H7 (cell line): ENCODE measurements at places on chromosomes 11 and 22.

DNA sequence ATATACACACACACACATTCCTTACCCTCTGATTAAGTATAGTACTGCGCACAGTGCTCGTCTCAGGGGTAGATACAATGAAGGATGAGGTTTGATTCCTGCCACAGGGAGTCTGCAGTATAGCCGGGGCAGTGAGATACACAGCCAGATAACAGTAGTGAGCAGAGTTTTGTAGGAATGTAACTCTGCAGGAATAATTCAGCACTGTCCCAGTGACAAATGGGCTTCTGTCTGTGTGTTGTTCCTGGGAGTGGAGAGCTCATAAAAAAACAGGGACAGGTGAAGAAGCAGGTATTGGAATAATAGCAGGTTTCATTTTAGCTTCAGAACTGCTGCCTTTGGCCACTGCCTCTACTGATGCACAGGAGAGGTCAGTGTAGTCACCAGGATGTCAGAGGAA lies 85.3 kb upstream of the OR9Q1 start:
- DNase-seq: no peak

DNA sequence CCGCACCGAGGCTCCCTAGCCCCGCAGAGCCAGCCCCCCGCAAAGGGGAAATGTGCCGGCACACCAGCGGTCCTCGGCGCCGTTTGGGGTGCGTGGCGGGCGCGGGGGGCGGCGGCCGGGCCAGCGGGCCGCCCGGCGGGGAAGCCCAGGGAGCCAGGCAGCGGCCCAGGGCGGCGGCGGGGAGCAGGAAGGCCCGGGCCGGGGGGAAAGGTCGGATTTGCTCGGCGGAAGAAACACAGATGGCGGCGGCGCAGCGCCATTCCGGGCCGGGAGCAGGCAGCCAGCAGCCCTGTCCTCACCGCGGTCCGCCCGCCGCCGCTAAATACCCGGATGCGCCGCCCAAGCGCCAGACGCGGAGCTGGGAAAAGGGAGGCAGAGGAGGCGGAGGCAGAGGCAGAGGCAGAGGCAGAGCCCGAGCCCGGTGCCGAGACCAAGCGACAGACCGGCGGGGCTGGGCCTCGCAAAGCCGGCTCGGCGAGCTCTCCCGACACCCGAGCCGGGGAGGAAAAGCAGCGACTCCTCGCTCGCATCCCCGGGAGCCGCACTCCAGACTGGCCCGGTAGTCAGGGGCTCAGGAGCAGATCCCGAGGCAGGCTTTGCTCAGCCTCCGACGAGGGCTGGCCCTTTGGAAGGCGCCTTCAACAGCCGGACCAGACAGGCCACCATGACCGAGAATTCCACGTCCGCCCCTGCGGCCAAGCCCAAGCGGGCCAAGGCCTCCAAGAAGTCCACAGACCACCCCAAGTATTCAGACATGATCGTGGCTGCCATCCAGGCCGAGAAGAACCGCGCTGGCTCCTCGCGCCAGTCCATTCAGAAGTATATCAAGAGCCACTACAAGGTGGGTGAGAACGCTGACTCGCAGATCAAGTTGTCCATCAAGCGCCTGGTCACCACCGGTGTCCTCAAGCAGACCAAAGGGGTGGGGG lies 2.6 kb upstream of the GCAT start:
- peak; percentile 93 for DNase-seq

DNA sequence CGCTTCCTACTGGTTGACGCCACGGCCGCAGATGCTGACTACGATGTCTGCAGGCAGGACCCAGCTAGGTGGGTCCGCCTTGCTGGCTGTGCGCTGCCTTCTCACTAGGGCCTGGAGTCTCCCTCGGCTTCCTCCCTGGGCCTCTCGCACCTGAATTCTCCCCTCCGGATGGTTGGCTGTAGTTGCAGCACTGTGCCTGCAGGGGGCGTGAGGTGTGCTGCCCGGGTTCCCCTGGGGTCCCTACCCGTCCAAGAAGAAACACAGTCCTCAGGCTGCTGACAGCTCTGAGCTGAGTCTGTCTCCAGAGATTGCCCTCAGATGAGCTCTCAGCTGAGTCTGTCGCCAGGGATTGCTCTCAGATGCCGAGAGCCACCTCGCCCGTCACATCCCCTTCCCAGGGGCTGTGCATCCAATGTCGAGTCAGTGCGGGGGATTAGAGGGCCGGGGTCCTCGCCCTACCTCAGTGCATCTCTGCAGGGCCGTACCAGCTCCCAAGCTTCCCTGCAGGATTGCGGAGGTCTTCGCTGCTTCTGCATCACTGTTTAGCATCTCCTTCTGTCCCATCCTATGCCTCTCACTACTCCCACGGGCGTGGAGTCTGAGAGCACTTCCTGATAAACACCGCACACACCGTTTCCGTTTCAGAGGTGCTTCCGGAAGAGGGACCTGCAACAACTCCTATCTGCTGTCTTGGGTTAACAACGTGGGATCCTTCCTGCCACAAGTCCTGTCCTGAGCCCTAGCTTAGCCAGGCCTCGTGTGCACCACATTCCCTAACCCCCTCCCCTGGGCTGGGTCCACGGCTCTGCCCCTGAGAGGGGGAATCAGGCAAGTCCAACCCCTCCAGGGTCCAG lies 196.9 kb downstream of the CSNK2A3 start:
- DNase-seq: peak; percentile 92

- peak; percentile 93 for DNase-seq
Observed at GRCh38 chr22:50169774-50170341, 673 bp upstream of the PANX2 start.

DNA sequence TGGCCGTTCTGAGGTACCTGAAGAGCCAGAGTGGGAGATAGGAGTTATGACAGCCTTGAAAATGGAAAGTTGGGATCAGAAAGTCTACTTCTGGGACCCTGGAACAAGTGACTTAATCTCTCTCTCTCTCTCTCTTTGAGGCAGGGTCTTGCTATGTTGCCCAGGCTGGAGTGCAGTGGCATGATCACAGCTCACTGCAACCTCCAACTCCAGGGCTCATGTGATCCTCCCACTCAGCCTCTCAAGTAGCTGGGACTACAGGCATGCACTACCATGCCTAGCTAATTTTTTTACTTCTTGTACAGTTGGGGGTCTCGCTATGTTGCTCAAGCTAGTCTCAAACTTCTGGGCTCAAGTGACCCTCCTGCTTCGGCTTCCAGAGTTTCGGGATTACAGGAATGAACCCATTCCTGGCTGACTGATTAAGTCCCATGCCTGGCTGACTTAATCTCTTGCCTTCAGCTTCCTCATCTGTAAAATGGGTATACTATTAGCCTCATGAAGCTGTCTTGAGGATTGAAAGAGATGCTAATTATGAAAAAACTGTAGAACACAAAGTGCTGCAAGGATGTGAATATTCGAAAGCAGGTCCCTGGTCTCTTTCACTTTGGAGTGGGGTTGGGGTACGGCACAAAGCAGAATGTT lies 87.7 kb downstream of the UBASH3B start:
- no peak for DNase-seq

DNA sequence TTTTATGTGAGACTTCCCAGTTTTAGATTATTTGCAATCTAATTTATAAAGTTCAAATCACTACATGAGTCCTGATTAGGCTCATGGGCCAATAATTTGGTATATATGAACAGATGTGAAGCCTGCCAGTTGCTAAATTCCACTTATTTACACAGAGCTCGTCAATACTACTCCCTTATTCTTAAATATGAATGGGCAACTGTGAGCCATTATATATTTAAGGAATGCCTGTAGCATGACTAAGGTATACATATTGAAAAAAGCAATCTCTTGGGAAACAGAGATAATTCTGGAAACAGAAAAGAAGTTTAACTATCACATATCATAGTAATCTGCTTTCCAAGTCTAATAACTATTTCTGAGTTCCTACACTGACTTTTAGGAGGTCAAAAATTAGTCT lies 27.0 kb downstream of the RBMXL2 start:
- DNase-seq: no peak

DNA sequence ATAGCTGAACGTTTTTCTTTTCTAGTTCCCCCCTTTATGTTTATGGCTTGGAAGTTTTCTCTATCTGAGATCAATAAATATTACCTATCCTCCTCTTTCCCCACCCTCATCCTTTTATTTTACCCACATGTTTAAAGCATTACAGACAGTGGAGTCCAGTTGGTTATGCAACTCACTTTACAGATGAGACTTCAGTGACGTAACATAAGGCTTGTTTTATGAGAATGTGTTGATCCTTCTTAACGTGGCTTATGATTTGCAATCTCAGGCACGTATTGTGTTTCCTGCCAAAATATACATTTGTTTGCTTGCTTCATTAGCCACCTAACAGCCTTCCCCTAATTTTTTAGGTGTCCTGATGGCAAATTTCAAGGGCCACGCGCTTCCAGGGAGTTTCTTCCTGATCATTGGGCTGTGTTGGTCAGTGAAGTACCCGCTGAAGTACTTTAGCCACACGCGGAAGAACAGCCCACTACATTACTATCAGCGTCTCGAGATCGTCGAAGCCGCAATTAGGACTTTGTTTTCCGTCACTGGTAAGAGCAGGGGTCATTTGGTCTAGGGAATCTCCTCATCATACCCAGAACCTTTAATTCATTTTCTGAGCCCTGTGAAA lies 36.6 kb downstream of the TMEM45B start:
- DNase-seq: no peak

DNA sequence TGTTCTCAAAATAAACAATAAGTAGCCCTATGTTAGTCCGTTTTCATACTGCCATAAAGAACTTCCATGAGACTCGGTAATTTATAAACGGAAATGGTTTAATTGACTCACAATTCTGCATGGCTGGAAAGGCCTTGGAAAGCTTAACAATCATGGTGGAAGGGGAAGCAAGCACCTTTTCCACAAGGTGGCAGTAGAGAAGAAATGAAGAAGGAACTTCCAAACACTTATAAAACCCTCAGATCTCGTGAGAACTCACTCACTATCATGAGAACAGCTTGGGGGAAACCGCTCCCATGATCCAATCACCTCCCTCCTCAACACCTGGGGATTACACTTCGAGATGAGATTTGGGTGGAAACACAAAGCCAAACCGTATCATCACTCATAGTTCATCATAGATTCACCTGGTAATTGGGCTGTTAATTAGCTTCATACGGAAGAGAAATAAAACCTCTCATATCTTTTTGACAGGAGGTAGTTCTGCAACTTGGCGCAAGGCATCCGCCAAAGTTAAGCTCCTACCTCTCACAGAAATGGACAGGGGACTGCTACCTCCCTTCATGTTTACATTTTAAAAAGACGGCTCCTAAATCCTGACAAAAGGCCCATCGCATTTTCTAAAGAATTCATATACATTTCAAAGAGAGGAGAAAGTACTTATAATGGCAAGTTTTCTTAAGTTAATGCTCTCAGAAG lies 49.0 kb downstream of the MUC15 start:
- DNase-seq: peak; percentile 43

GRCh38 chr22:38599466-38599865 lies 29.5 kb upstream of the DMC1 start:
- DNase-seq: no peak

DNA sequence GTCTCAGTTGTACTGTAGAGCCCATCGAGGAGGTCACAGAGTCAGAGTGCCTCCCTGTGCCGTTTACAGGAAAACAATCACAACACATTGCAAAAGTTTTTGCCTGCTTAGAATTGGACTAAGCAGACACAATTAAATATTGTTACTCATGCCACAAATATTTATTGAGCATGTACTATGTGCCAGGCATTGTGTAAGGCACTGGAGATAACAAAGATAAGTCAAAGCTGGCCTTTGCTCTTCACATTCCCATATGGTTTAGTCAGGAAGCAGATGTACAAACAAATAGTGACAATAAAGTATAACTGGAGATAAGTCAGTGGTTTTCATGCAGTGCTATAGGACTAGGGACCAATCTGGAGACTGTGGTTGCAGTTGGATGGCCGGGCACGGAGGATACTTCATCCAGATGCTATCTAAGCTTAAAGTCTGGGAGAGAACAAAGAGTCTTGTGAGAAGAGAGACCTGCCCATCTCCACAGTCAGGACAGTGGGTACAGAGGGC lies 550.7 kb downstream of the INSC start:
- DNase-seq: no peak

DNA sequence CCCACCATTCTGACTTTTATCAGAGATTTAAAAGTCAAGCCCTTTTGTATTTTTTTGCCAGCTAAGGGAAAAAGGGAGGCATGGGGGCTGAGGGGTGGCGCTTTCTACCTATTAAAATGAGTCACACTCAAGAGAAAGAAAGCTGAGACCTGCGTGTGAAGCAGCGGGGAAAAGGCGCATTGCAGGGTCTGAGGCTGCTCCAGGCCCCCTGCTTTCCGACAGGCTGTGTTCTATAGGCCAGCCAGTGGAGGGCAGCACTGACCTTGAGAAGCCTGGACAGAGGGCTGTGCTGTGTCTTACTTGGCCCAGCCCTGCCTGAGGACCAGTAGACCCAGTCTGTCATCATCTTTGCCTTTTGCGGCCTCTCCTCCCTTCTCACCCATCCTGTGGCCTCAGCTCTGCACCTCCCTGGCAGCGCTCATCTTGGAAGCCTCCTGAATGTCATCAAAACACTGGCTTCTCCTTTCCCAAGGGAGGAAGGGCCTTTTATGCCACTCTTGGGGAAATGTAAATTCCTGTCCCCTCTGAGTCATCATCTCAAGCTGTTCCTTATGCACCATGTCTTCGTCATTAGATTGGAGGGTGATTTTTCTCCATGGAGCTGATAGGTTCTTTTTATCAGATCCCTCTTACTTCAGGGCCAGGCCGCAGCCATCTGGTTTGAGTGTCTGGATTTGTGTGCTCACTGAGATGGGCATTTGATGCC lies 12.6 kb upstream of the MAPK8IP1 start:
- peak; percentile 92 for DNase-seq

DNA sequence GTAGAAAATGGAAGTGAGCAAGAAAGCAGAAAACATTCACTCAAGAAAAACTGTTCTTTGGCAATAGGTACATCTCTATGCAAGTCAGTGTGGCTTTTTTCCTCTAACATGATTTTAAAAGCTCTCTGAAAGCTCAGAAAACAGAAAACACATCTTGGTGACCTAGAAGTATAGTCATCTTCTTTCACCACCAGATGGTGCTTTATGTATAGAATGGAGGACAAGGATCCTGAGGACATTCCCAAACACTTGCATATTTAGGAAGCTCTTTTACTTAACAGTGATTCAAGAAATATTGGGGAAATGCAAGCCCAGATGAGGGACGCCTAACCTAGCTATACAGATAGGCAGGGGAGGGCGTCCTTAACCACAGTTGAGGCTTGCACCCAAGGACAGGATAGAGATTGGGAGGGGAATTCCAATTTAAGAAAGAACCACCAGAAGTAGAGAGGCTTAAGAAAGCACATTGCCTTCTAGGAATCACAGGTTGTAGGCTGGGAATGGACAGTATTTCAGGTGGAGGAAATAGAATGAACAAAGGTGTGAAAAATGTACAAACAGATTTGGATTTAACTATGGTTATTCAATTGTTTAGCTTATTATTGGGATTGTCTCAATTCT lies 13.8 kb upstream of the CCDC81 start:
- peak; percentile 33 for DNase-seq

GRCh38 chr11:35193767-35194166 lies 54.8 kb downstream of the CD44 start:
- DNase-seq: no peak

DNA sequence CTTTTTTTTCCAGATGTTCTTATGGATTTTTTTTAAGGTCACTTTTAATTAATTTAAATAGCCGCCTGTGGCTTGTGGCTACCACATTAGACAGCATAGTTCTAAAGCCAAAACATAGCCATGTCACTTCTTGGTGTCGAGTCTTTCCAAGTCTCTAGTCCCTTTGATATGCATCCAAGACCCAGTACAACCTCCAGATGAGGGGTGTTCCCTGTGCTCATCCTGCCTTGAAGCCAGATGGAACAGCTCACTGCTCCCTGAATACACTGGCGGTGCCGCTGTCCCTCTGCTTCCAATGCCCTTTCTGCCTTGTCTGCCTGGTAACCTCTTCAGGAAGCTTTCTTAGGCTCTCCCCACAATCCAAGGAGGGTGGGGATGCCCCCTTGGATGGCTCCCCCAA lies 338.0 kb downstream of the TENM4 start:
- no peak for DNase-seq
